ENCODE measurements at places on chromosomes 7 and 10.
A peak's percentile ranks its signal among the peaks of the same experiment; 100 is the strongest.

DNA sequence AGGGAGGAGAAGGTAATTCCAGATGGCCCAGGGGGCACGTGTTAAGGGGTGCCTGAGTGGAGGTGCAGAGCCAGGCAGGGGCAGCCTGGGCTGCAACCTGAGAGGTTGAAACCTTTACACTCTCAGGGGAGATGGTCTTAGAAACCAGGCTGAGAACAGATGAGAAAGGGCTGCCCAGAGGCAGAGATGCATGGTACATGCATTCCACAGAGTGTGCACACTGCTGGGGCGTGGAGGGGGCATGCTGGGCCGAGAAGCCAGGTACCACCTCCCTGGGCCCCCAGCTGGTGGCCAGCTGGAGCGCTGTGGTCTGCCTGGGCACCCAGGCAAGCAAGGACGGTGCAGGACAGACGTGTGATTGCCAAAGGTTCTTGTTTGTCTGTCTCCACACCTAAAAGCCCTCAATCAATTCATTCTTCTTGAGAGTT, 14.1 kb upstream of the CSGALNACT2 start:
- no peak for DNase-seq

GRCh38 chr7:115701141-115701540, 329.4 kb downstream of the TFEC start:
- no peak for DNase-seq

- no peak for DNase-seq
Observed at GRCh38 chr10:110363572-110364411, 59.1 kb upstream of the SMNDC1 start.

- no peak for DNase-seq
Observed at GRCh38 chr10:89079961-89080360, 89.4 kb downstream of the FAS start.

- DNase-seq, result no peak
Observed at GRCh38 chr7:27031289-27032172, 64.3 kb downstream of the HOXA1 start.

DNA sequence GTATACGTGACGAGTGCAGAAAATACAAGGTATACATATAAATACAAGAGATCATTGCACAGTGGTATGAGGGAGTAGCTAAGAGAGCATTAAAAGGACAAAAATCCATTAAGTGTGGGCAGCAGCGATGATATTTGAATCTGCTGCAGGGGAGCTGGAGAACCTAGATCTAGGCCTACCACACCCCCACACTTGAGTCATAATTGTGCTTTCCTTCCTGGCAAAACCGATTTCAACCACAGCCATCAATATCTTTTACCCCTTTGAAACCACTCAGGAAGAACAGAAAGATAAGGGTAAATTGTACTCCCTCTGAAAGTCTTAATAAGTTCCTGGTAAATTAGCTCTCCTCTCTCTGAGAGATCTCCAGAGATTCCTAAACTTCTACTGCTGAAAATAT, 345.0 kb downstream of the SORCS1 start:
- no peak for DNase-seq

- DNase-seq, result no peak
Observed at GRCh38 chr7:49631071-49631815, 142.2 kb upstream of the VWC2 start.

- DNase-seq, result no peak
Observed at GRCh38 chr7:101998029-101998905, 180.8 kb downstream of the CUX1 start.

DNA sequence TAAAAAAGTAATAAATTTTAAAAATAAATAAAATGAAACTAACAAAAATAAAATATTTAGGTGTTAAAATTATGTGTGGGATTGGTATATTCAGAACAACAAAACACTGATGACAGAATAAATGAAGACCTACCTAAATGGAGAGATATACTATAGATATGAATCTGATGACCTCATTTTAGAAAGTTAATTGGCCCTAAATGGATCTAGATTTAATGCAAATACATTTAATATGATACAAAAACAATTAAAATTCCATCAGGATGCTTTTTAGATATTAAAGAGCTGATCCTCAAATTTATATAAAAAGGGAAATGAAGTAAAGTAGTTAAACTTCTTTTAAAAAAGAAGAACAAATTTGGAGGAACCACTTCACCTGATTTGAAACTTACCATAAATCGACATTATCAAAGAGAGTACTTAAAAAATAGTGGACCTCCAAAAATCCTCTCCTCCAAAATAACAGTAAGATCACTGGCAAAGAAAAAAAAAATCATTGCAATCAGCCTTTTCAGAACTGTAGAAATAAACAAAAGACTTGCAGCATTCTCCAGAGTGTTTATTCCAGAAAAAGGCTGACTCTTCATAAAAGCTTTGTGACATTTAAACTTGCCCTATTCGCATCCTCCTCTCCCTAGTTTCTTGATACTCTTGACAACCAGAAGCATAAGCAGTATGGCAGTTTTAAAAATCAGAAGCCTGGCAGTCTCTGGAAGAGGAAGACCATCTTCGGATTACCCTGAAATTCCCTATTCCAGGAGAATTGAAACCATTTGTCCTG, 125.9 kb upstream of the AKR1E2 start:
- no peak for DNase-seq

DNA sequence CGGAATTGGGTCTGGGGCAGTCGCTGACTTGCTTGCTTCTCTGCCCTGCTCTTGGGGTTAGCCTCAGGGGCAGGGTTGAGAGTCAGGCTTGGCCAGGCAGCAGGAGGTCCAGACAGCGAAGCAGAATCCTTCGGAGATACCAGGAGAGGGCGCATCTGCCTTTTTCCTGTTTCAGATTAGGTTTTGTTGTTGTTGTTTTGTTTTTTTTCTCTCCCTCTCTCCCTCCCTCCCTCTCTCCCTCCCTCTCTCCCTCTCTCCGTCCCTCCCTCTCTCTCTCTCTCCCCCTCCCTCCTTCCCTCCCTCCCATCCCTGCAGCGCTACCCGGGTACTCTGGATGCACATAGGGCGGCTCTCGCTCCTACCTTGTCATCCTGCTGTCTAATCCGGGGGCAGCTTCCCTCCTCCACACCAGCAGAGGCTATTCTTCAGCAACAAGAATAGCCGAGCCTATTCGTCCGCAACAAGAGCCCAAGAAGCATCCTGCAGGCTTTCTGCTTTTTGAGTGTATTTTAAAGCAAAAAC, 758 bp upstream of the OPTN start:
- no peak for DNase-seq

DNA sequence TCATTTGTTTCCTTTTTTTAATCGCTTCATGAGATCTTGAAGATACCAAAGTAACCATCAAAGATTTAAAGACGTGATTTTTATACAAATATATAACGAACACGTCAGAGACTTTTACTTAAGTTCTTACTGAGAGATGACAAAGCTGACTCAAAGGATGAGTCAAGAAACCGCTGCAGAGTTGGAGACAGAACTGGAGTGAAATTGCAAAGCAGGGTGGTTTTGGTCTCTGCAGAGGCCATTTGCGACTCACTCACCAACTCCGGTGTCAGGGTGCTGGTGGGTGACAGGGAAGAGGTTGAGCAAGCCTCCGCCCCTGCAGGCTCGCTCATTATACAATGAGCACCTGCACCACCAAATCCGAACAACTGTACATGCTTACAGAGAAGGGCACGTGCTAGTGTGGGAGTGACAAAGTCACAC, 75.2 kb downstream of the DNAJB6 start:
- peak; percentile 17 for DNase-seq

DNA sequence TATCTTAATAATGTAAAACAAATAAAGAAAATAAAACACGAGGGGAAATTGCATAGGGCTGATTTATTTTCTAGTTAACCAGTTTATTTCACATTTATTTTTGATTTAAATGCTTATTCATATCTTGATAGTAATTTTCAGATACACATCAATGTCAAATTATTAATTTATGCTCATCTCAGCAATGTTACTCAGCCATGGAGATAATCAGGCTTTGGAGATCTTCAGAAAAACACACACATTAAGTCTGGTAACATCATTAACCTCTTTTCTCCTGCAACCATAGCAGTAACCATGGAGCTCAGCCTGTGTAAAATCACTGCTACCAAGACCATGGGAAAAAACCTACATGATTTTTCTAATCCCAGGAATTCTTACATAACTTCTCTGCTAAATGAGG, 31.9 kb upstream of the TBX20 start:
- no peak for DNase-seq

- no peak for DNase-seq
Observed at GRCh38 chr7:10662982-10663884, 310.4 kb upstream of the PHF14 start.

- no peak for DNase-seq
Observed at GRCh38 chr7:114879554-114879953, 42.3 kb upstream of the MDFIC start.

DNA sequence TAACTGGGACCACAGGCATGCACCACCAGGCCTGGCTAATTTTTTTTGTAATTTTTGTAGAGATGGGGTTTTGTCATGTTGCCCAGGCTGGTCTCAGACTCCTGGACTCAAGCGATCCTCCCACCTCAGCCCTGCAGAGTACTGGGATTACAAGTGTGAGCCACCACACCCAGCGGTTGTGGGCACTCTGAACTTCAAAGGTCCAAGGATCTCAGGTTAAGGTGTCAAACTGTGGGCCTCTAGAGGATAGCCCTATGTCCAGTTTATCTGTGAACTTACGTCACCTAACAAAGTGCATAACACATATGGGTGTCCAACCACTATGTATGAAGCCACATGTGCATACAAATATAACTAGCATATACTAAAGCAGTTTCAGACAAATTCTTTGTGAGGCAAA, 3.2 kb upstream of the IL2RA start:
- no peak for DNase-seq

- DNase-seq, result no peak
Observed at GRCh38 chr7:70744492-70744891, 387.5 kb upstream of the GALNT17 start.

DNA sequence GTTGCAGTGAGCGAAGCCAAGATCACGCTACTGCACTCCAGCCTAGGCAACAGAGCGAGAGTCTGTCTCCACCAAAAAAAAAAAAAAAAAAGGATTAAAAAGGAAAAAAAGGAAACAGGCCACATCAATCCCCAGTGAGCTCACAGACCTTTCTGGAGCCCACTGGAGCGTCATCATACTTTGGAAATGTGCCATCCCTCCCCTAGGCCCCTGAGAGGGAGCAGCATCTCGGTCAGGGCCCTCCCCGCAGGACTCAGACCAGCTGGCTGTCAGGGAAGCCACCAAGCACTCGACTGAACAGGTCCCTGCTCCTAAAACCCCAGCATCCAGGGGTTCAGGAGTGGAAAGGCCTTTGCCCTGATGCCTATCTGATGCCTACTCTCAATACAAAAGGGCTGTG, 97.9 kb upstream of the SH2B2 start:
- no peak for DNase-seq

DNA sequence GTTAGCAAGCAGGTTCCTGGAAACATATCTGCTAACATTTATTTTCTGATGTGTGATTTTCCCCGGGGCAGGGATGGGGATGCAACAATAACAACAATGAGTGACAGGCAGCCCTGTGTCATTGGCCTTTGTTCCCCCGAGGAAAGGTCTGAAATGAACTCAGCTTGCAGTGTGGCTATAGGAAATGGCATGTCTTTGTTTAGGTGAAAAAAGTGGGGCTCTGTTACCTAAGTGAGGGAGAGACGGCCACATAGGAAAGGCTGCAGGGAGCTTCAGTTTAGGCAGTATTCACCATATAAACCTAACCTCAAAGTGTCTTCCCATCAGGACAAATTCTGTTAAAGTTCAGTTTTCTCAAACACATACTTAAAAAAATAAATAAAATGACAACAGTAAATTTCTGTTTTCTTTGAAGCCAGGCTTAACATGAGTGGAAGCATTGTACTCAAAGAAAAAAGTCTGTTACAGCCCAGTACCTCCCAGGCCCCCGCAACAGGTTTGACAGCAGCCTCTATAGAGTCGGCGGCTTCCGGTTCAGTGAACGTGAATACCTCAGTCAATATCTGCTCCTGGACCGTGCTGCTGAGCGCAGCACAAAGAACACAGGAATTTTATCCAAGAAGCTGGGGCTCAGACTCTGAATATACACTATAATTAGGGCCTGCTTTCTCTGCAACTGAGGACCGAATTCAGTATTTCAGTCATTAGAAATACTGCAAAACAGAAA, 168.3 kb downstream of the GLI3 start:
- DNase-seq, result no peak

DNA sequence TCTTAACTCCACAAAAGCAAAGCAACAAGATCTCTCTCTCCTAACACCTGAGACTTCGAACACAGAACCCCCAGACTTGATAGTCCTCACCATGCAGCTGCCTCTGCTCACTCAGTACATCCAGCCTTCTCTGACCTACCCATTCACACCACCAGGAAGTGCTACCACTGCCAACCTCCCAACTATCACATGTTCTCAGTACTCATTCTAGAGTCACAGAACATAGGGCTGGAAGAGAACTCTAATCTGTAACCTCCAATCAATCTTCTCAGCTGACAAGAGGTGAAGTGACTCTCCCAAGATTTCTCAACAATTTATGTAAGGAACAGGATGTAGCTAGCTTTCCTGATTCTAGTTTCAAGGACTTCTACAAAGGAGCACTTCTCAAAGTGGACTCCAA, 3.8 kb downstream of the NUDCD3 start:
- DNase-seq, result no peak

GRCh38 chr7:1317646-1318045, 85.0 kb downstream of the UNCX start:
- no peak for DNase-seq

DNA sequence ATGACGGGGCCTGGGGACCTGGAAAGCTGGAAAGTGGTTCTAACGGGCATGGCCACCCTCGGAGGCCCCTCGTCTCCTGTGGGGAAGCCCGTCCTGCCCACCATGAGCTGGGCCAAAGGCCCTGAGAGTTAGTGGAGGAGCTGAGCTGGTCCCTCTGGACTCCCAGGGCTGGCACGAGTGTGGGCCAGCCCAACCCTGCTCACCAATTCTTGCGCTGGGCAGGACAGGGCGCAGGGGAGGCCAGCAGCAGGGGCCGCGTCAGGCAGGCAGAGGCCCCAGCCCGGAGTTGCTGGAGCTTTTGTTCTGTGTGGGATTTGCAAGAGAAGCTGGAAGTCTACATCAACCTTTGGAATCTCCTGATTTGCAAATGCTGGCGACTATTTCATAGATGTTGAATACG, 29.8 kb downstream of the UNCX start:
- DNase-seq, result no peak

- DNase-seq, result no peak
Observed at GRCh38 chr7:33841705-33842129, 63.6 kb upstream of the BMPER start.

DNA sequence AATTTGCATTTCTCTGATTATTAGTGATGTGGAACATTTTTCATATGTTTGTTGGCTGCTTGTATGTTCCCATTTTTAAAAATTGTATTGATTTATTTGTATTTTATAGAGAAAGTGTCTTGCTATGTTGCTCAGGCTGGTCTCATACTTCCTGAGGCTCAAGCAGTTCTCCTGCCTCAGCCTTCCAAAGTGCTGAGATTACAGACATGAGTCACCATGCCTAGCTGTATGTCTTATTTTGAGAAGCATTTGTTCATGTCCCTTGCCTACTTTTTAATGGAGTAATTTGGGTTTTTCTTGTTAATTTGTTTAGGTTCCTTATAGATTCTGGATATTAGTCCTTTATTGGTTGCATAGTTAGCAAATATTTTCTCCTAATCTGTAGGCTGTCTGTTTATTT, 214.2 kb upstream of the KAT6B start:
- no peak for DNase-seq

GRCh38 chr10:50541317-50541716, 82.4 kb downstream of the SGMS1 start:
- DNase-seq, result no peak

GRCh38 chr7:155986497-155987160, 174.4 kb upstream of the SHH start:
- DNase-seq, result no peak

- no peak for DNase-seq
Observed at GRCh38 chr7:42250411-42250810, 13.4 kb upstream of the GLI3 start.

Measured in stimulated activated CD8-positive, alpha-beta memory T cell treated with anti-CD3 and anti-CD28 coated beads, Interleukin-4, amount 100 ng/mL, for 4 hours (primary cell).